MG63 (cell line): ENCODE measurements at places on chromosomes 5 and 9. TPM values are rescaled to one million over a fixed set of nuclear protein-coding genes. Genes with fewer than 3 reads are reported as not detected.

GRCh38 chr9:93826209-93826608 is 128.9 kb downstream of the BARX1 start:
- DNase-seq: no peak

GRCh38 chr5:119275601-119276173 is 80.1 kb upstream of the TNFAIP8 start:
- no peak for DNase-seq

DNA sequence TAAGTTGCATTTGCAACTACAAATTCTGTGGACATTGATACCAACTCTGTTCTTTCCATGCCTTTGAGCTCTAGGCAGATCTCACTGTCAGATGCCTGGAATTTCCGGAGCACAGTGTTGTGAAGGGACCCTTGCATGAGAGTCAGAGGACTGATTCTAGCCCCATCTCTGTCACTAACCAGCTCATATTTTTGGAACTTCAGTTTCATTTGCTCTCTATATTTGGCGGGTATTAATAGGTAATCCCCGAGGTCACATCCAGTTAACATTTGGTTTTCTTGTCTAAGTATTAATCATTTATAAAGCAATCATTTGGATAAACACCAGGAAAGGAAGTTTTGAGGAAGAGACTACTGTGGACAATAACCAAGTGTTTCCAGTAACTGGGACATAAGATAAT is 115.7 kb downstream of the MAN2A1 start:
- no peak for DNase-seq

GRCh38 chr9:37464426-37465248 is 613 bp downstream of the ZBTB5 start:
- peak; percentile 70 for DNase-seq

DNA sequence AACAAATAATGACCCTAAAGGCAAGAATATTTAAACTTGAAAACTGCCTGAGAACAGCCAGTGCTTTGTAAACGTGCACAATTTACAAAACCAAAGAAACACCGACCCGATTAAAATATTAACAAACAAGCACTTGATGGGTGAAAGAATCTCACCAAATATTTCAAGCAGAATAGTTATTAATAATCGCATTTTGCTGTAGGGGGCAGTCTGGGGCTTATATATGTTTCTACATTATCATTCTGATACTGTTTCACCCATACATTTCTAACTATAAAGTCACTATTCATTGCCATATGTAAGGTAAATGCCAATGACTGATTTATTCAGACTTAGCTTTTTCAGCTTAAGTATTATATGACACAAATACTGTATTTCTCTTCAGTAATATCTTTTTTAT is 37.7 kb downstream of the UBAP2 start:
- DNase-seq: no peak

DNA sequence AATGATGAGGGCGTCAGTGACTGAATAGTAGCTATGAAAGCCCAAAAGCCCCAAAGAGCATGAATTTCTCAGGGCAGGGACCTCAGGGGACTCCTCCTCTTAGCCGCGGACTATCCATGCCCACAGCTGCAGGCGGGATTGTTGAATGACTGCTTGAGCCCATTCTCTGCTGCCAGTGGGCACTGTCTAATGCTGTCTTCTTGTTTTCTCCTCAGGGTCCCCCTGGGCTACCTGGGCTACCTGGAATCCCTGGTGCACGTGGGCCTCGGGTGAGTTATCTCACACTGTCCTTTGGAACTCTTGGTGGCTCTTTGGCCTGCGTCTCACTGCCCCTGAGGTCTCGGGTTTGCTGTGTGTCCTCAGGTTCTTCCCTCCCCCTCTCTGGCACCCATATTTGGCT is 22.7 kb downstream of the COL27A1 start:
- no peak for DNase-seq

DNA sequence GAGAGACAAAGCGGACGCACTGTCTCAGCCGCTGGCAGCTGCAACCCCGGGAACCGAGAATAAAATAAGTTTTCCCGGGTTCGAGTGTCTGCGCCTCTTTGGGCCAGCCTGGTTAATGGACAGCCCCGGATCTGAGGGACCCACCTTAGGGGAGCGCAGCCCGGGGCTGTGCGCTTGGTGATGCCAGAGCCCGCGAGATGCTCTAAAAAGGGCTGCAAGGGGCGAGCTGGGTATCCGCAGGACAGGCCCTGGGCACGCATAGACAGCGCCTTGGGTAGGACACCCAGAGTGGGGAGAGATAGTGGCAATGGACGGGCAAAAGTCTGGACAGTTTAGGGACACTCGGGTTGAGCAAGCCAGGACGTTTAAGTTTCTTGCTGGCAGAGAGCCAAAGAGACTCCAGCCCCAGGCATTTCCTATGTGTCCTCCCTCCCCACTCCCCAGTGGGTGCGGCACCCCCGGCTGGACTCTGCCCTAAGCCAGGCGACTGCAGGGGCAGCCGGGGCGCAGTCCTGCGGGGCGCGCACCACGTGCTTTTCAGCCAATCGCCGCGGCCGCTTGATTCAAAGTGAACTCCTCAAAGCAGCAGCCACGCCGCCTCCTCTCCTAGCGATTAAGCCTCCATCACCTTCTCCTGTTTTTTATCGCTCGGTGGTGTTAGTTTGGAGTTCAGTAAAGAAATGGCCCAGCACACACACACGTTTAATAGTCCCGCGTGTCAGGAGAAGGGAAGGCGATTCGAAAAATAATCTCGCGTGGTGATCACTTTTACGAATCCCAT is 616 bp upstream of the ENC1 start:
- DNase-seq: peak; percentile 87

DNA sequence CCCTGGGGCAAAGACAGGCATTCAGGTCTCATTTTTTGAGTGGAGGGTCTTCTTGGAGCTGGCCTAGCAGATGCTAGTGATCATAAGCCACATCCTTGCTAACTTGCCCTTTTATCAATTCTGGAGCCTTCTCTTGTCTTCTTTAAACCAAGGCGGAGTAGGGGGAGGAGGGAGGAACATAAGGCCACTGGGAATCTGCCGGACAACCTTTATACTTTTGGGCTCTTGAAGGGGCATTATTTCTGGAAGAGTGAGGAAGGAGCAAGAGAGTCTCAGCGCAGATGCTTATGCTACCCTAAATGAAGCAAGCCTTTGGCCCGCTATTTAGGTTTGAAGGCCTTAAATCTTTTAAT is 2.0 kb downstream of the TMEFF1 start:
- DNase-seq: no peak

DNA sequence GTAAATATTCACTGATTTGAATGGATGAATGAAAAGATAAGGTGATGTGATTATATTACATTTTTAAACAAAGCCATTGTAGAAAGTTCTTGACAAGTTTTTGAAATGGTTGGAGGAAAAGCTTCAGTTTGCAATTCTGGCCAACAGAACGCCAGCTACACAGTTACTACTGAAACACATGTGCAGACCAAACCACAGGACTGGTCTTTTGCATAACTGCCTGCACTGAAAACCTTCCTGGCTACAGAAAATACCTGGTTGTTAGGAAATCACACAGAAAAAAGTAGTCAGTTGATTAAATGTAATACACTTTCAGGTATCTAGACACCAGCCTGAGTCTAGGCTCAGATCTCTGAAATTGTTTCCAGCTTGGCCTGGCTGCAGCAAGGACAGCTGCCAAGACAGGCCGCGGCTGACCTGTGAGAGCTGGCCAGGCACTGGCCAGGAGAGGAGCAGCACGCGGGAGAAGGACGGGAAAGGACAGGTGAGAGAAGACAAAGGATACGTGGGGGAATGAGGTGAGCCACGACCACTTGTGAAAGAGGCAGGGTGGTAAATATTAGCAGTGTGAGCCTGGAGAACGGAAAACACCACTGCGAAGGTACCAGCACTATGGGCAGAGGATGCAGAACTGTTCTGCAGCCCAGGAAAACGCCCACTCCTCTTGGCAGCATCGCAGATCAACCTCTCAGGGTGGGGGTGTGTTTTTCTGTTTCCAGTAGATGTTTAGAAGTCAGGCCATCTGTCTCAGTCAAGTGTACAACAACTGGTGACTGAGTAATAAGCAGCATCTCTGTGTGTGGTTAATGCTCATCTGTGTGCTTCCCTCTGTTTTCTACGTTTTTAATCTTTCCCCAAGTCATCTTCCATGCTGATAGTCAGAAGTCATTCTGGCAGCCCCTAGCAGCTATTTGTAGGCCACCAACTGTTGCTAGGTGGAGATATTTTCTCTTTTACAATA is 137.4 kb downstream of the SCAMP1 start:
- no peak for DNase-seq

GRCh38 chr9:32424616-32425015 is 40.2 kb downstream of the ACO1 start:
- DNase-seq: no peak

DNA sequence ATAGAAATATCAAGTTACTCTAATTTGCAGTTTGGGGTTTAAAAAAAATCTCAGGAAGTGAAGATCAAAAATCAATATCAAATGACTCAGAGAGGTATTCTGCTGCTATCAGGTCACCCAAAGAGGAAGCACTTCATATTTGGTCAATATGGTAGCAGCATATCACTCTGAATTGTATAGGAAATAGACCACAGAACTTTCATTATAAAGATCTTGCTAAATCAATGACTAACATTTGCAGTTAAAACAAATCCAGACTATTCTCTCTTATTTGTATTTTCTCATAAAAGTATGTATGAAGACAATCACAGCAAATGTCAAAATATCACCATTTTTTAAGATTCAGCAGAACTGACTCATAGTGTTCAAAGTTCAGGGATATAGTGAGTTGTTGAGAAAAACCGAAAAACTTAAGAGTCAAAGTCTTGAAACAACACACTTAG is 105.8 kb upstream of the PCSK1 start:
- DNase-seq: no peak

DNA sequence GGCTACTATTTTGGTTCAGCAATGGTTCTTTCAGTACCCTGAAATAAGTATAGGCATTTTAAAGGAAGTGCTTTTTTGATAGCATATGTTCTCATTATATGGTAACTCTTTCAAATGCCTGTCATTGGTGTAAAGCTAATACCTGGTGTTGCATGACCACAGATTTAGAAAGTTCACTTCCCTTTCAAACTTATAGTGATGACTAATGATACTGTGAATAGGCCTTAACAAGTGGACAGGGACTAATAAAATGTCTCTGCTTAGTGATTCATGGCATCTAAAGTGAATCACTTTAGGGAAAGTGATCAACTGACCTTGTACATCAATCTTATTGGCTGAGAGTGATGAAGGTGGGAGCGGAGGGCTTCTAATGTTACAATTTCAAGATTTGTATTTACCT is 21.6 kb downstream of the MRPL22 start:
- DNase-seq: no peak

- no peak for DNase-seq
Observed at GRCh38 chr9:95460518-95461164, 56.1 kb downstream of the PTCH1 start.

GRCh38 chr5:82356808-82357671 is 78.9 kb upstream of the RPS23 start:
- peak; percentile 100 for DNase-seq

- DNase-seq: no peak
Observed at GRCh38 chr5:148020257-148020988, 43.4 kb upstream of the SPINK5 start.

- no peak for DNase-seq
Observed at GRCh38 chr9:25261445-25261844, 416.8 kb downstream of the TUSC1 start.

DNA sequence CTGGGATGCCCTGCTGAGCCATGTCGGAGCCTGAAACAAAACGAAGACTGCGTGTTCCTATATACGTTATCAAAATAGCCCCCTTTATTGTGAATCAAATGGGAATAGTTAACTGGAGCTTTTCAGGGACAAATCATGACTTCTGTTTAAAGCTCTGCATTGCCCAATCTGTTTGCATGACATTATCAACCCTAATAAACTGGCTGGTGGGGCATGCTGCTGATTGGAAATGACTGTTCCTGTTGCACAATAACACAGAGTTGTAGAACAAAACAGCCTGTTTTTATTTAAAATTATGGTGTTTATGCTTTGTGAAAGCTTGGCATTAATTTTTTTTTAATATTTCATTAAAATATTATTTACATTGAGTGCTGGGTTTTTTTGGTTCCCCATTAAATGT is 215.5 kb downstream of the TMEM167A start:
- DNase-seq: no peak

DNA sequence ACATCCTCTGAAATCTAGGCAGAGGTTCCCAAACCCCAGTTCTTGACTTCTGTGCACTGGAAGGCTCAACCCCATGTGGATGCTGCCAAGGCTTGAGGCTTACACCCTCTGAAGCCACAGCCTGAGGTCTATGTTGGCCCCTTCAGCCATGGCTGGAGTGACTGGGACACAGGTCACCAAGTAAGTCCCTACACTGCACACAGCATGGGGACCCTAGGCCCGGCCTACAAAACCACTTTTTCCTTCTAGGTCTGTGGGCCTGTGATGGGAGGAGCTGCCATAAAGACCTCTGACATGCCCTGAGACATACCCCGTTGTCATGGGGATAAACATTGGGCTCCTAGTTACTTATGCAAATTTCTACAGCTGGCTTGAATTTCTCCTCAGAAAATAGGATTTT is 418.8 kb upstream of the CCNH start:
- no peak for DNase-seq

DNA sequence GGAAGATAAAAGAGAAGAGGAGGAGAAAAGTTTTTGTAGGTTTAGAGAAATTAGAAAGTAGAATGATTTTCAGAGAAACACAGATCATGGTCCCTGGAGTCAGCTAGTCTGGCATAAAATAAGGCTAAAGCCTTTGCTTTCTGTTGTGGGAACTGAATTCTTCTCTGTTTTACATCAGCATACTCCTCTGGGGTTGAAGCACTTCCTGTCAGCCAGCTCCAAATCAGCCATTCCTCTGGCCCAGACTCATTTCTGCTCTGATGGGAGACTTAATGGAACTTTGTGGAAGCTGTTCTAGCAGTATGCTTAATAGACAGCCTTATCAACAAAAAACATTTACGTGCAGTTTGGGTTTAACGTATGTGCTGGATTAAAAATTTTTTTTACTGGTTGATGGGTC is 143.2 kb downstream of the HMHB1 start:
- no peak for DNase-seq

DNA sequence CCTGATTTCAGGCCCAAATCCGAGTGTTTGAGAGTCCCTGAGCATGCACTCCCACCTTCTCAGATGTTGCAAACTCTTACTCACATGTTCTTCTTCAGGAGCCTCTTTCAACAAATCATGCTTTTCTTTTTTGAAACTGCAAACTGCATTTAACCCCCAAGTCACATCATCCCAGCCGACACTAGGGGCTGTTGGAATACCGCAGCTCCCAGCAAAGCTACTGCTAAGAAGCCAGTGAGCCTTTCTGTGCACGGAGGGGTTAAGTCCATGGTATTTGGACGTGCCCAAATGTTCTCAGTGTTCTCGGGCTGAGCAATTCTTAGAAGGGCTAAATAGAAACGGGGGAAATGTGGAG is 282.9 kb downstream of the NFIB start:
- no peak for DNase-seq

SUSD1 gene
- total RNA-seq: 0.99 and 3.3 TPM in 2 replicates

PCSK1 gene
- 0.10 TPM in 1 of 2 replicates, not detected in the other for total RNA-seq

UBQLN1 gene
- total RNA-seq: 77.3 and 105 TPM in 2 replicates

CCDC180 gene
- total RNA-seq: 3.4 and 5.4 TPM in 2 replicates

GRM6 gene
- not detected in 2 replicates for total RNA-seq

CMYA5 gene
- total RNA-seq: 0.07 TPM in 1 of 2 replicates, not detected in the other

FOXD4L3 gene
- not detected in 2 replicates for total RNA-seq

PHAX gene
- 65.1 and 90.6 TPM in 2 replicates for total RNA-seq

SVEP1 gene
- 38.1 and 40.0 TPM in 2 replicates for total RNA-seq

PDE8B gene
- total RNA-seq: 0.26 and 0.62 TPM in 2 replicates

KIF24 gene
- total RNA-seq: 1.7 and 1.8 TPM in 2 replicates
